ENCODE measurements at places on chromosomes 13 and 19.

- no peak for DNase-seq
These were observed 1331.7 kb upstream of the MIR17HG start for GRCh38 chr13:90015565-90016507.

- no peak for DNase-seq
These were observed 63.4 kb upstream of the LRCH1 start for GRCh38 chr13:46489586-46490023.

DNA sequence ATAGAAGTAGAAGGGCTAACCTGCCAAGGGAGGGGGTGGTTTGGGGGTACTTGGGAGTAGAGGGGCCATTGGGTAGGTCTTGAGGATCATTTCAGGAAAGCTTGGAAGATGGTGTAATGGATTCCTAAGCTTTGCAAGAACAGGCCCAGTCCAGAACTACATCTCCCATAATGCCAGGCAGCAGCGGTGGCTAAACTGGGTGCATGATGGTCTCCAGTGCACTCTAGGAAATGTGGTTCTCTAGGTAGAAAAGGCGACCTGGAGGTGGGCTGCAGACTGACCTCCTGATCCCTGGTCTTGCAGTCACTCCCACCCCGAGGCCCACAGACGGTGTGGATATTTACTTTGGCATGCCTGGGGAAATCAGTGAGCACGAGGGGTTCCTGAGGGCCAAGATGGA lies 3.8 kb downstream of the APLP1 start:
- DNase-seq = no peak

- DNase-seq = no peak
These were observed 95.0 kb downstream of the LIG4 start for GRCh38 chr13:108120302-108120701.

DNA sequence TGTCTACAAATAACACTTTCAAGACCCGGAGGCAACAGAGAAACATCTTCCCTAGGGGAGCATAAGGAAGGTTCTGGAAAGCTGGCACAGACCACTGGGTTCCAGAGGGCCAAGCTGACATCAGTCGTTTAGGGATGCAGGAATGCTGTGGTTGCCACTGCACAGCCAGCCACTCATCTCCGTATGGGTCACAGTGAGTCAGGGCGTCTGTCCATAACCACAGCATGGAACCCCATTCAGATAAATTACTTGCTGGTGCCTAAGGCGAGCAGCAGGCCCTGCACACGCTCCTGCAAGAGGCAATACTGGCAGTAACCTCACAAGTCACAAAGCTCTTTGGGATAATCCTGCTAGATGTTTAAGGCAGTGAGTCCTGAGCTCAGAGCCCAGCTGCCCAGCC lies 140.9 kb upstream of the UBL3 start:
- no peak for DNase-seq

GRCh38 chr13:73870036-73870741 lies 264.0 kb downstream of the KLF12 start:
- no peak for DNase-seq

GRCh38 chr19:10995926-10996600 lies 35.2 kb downstream of the SMARCA4 start:
- DNase-seq = no peak

GRCh38 chr19:57111329-57111644 lies 8.5 kb upstream of the USP29 start:
- DNase-seq = no peak

DNA sequence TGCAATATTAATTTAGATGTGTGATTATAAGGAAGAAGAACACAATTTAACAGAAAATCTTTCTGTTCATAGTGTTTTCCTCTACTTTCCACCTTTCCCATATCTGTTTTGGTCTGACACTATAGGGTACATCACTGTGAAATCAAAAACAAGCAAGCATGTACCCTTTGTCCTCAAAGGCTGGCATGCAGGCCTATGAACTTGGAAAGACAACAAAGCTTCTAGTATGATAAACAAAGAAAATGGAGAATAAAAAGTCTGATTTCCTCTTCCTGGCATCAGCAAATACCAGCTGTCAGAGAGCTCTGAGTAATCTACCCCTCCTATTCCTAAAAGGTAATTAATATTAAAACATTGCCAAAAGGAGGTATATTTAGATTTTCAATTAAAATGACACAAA lies 5.6 kb upstream of the NEK3 start:
- no peak for DNase-seq

DNA sequence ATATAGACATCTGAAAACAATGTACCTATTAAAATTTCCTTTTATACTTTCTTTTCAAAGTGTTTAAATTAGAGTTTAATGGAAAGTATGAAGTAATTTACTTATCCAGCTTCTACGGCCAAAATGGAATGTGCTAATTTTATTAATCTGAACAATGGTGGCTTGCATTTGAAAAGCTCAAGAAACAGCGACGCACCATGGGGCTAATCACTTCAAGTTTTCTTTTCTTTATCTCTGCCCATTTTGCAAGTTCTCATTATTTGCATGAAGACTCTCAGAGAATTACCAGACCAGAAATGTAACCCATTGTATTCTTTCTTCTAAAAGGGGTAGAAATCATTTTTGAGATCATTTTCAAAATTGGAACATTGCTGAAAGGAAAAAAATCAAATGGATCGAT lies 204.0 kb upstream of the STARD13 start:
- no peak for DNase-seq

DNA sequence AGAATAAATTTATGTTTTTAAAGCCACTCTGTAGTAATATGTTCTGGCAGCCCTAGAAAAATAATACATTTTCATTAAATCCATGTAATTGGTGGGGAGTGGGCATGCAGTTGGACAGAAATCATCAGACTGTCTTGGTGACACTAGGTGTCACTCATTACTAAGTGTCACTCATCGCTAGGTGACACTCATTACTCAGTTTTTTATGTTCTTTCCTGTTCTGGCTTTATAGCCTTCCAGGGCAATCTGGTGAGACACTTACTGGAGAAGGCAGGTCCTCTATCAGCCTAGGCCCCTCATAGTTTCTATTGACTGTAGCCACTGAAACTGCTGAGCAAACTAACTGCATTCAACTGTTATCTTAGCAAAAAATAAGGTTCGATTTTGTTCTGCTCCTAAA lies 542.1 kb downstream of the SLITRK1 start:
- DNase-seq = no peak

- no peak for DNase-seq
These were observed 16.4 kb downstream of the PLEKHJ1 start for GRCh38 chr19:2219726-2220125.

DNA sequence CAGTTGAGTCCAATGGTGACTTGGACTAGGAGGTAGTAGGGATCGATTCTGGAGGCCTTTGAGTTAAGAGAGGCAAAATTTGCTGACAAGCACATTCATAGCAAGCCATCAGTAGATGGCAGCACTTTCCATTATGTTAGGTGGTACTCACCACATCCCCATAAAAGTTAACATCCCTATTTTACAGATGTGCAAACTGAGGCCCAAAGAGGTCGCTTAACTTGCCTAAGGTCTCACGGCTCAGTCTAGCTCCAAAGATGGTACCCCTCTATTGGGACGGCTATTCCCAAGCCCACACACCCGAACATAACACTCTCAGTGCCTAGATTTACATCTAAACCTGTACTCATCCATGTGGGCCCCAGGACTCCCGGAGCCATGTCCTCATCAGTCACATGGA lies 21.5 kb upstream of the FOSB start:
- DNase-seq = no peak

DNA sequence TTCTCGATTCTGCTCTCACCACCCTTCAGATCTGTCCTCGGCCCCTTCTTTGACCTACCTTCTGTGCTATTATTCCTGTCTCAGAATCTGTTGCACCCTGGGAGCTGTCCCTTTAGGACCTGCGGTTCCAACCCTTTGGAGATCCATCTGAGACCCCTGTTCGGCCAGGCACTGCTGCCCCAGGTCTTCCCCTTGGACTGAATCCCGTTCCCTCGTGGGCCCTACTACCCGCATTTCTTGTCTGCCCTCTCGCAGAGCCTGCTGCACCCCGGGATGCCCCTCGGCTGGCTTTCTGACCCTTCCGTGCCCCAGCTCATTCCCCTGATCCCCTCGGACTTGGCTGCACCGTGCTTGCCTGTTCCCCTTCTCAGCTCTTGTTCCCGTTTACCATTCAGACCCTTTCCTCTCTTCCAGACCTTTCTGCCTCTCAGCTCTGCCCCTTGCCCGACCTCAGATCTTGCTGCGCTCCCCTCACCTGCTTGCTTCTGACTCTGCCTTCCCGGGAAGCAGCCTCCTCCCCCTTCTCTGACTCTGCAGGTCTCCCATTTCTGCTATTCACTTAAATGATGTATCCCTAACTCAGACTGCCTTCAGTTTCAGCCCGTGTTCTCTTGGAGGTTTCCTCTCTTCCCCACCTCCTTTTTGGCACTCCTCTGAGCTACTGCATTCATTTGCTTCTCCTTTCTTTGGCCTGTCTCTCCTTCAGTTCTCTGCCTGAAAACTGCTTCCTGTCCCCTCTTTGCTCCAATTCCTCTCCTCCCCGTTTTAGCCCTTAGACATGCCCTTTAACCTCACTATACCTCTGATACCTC lies 1.1 kb downstream of the ARHGAP35 start:
- no peak for DNase-seq

DNA sequence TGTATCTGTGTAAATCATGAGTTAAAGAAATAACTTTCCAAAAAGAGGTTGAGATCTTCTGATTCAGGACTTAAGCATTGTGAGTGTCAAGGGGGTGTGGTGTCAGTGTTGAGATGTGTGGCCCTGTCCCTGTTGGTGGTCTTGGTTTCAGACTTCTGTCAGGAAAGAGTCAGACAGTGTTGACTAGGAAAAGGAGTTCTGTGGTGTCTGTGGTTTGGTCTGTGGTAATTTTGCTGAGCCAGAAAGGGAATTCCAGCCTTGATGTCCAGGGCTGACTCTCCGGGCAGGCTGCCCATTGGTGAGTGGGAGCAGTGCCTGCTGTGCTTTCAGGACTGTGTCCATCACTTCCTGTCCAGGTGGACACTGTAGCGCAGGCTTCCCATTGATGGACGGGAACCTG lies 39.8 kb upstream of the IGFL4 start:
- no peak for DNase-seq

- no peak for DNase-seq
These were observed 235.2 kb upstream of the SGCG start for GRCh38 chr13:22945321-22946226.

DNA sequence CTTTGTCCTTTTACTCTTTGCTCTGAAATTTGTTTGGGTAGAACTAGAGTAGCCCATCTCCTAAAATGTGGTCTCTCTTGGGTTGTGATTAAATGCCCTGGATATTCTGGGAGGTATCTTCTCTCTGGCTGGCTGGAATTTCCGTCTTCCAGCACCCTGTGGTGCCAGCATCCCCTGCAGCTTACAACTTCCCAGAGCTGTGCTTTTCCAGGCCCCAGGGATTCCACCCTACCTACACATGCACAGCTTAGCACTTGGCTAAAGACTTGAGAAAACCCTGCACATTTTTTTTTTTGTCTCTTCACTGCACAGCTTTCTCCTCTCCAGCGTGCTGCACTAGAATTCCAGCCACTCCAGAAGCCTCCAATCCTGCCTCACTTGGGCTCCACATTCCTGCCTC lies 334.7 kb downstream of the IRS2 start:
- DNase-seq = no peak

DNA sequence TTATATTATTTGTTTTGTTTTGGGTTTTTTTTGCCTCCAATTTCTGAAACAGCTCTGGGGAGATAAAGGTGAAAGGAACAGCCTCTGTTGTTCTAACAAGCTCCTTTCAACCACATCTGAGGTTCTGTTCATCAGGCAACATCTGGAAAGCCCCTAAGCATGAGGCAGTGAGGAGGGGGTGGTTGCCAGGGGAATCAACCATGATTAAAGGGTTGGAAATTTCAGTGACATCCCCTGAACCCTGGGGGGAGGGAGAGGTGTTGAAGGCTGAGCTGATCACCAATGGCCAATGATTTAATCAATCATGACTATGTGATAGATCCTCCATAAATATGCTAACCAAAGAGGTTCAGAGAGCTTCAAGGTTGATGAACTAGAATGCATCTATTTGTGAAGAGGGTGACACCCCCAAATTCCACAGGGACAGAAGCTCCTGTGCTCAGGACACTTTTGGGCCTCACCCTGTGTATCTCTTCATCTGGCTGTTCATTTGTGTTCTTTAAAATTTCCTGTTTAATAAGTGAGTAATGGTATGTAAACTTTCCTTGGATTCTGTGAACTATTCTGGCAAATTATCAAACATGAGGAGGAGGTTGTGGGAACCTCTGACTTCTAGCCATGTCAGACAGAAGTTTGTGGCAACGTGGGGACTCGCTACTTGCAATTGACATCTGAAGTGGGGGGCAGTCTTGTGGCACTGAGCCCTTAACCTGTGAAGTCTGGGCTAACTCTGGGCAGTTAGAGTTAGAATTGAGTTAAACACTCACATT lies 221.3 kb downstream of the NHLRC3 start:
- DNase-seq = no peak

DNA sequence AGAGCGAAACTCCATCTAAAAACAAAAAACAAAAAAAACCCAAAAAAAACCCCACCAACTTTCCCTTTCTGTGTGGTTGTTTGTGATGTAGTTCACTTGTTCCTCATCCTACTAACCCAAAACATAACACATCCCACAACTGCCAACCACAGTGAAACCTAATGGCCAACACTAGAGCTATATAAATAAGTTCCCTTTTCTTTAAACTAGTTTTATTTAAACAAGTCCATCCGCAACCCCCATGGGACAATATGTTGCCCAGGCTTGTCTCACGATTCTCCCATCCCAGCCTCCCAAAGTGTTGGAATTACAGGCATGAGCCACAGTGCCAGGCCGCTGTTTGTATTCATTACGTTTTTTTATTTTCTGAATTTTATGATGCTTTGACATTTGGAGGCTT lies 71.2 kb upstream of the ADGRE5 start:
- DNase-seq = no peak

- DNase-seq = no peak
These were observed 3.1 kb upstream of the BCL3 start for GRCh38 chr19:44745341-44745831.

- no peak for DNase-seq
These were observed 118.8 kb downstream of the EFNB2 start for GRCh38 chr13:106416645-106417044.

DNA sequence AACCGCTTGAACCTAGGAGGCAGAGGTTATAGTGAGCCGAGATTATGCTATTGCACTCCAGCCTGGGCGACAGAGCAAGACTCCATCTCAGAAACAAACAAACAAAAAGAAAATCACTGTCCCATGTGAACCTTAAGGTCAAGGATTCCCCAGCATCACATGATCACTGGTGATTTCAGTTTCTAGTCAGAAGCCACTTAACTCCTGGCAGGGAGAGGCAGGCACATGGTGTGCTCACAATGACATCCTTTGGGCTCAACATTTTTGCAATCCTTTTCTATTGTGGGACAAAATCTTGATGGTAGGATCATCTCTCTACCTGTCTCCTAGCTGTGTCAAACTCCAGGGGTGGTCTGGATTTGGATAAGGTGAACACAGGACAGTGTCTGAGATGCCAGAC lies 12.1 kb downstream of the AKAP8 start:
- no peak for DNase-seq

- no peak for DNase-seq
These were observed 1.7 kb downstream of the DMPK start for GRCh38 chr19:45780448-45781213.

GRCh38 chr19:8257052-8257443 lies 47.9 kb downstream of the CERS4 start:
- DNase-seq = peak; percentile 12
